ENCODE measurements at places on chromosomes 5 and 9.

DNA sequence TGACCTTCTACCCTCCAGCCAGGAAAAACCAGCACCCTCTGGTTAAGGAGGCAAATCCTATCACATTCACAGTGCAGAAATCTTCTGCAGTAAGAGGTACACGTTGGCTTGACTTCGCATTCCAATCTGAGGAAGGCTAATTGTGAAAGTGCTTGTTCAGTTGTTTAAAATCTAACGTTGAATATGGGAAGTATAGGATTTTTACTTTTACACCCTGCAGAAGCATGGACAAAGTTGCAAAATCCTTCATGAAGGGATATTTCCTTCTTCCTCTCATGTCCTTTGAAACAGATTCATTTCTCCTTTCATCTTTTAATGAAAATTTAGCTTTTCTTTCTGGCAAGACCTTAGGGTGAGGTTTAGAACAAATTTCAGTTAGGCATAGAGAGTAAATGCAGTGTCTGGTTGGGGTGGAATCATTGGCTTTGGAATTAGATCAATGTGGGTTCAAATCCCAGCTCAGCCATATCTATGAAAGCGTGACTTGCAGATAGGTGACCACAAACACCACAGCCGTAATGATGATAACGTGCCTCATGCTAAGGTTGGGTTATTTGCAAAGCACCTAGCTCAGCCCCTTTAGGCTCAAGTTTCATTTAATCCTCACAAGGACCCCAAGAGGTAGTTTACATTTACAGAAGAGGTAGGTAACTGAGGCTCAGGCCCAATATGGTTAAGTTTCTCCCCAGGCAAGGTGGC is 42.2 kb upstream of the C5orf58 start:
- DNase-seq, result no peak

GRCh38 chr5:1385395-1386273 is 40.7 kb upstream of the CLPTM1L start:
- peak; percentile 4 for DNase-seq

- no peak for DNase-seq
Measured at GRCh38 chr9:124839612-124840299, 13.5 kb upstream of the WDR38 start.

DNA sequence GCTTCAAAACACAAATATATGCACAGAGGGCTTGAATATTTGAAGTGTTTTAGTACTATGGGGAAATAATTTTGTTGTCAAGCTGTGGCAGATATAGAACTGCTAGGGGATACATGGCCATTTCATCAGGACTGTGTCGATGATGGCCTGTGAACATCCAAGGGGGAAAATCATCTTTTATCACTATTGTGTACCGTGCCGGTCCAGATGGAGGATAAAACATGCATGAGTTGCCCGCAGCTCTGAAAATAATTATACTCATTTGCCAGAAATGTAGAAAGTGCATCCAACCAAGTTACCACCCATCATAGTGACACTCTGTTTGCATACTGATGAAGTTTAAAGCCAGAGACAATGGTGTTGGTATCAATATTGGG is 405.9 kb downstream of the ZSWIM6 start:
- DNase-seq, result no peak

DNA sequence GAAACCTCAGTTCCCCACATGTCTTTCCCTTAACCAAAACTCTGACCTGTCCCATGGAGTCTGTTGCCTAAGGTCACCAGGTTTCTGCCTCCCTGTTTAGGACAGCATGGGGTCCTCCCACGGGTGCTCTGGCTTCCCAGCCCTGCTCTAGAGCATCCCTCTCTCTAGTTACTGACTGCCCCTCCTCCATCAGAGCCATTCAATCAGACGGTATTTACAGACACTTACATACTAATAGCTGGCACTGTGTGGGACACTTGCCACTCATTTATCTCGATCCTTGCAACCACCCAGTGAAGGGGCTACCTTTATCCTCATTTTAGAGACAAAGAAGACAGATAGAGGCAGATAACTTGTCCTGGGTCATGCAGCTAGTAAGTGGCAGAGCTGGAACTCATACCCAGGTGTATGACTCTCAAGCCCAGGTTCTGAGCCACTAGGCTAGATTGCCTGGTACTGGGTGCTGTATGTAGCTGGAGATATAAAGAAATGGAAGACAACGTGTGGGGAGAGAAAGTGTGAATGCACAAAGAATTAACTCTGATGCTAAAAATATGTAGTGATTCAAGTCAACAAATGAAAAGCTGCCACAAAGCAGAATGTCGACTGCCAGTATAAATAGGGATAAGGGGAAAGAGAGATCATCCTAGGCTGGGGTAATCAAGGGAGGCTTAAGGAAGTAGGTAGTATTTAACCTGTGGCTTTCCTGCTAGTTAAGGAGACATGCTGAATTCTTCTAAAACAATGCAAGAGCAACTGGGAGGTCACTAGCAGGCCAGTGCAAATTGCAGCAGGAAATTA is 52.5 kb upstream of the PDE8B start:
- DNase-seq, result no peak

GRCh38 chr5:6676702-6677101 is 36.5 kb upstream of the TENT4A start:
- no peak for DNase-seq

- DNase-seq, result peak; percentile 78
Measured at GRCh38 chr5:124932791-124933600, 186.6 kb upstream of the ZNF608 start.

DNA sequence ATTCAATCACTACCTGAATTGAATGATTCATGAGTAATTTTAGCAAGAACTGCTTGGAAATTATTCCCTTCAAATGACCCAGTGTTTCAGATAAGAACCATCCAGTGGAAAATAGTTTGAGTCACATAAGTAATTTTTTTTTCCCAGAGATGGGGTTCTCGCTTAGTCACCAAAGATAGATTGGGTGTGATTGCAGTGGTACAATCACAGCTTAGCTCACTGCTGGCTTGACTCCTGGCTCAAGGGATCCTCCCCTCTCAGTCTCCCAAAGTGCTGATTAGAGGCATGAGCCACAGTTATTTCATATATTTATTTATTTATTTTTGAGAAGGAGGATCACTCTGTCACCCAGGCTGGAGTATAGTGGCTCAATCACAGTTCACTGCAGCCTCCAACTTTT is 574.5 kb upstream of the ARRDC3 start:
- DNase-seq, result peak; percentile 80

- no peak for DNase-seq
Measured at GRCh38 chr9:135820661-135821060, 86.7 kb downstream of the CAMSAP1 start.
